H9 (cell line): ENCODE measurements at places on chromosomes 1 and 21.

- peak; percentile 34 for DNase-seq
Measured at GRCh38 chr1:212683357-212683722, 16.3 kb downstream of the BATF3 start.

DNA sequence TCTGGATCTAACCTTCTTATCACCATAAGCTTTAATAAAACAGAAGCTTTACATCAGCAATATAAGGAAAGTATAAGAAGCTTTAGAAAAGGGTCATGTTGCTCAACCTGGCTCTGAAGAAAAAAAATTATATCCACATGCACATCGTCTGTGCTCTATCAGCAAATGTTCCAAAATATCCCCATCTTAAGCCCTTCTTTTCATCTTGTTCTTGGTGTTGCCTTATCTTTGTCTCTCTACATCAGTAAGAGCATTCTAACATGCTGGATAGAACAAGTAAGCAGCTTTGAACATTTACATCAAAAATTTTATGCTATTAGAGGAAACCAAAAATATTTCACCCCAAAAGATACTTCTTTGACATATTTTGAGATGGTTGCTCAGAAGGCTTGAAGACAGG is 157.8 kb upstream of the SNX7 start:
- no peak for DNase-seq

DNA sequence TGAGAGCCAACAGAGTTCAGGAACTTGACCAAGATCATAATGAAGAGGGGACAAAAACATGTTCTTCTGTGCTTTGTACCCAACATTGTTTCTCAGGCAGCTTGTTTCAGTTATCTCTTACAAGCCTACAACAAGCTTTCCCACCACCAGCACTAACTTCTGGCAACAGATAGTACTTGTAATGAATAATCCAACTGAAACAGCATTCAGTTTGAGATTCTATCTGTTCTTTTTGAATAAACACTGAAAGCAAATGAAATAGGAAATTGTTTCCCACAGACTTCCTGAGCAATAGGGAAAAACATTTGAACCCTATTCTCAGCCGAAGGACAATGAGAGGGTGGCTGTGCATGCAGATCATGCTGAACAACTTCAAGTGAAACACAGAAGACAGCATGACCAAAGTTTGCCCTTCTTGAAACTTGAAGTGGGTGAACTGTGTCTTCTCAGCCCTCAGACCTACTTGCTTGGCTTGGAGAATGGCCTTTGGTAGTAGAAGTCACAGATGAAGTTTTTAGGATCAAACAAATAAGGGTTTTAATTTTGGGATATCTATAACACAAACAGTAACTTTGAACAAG is 11.2 kb upstream of the HOOK1 start:
- no peak for DNase-seq

- no peak for DNase-seq
Measured at GRCh38 chr1:236844499-236845271, 49.6 kb downstream of the MTR start.

DNA sequence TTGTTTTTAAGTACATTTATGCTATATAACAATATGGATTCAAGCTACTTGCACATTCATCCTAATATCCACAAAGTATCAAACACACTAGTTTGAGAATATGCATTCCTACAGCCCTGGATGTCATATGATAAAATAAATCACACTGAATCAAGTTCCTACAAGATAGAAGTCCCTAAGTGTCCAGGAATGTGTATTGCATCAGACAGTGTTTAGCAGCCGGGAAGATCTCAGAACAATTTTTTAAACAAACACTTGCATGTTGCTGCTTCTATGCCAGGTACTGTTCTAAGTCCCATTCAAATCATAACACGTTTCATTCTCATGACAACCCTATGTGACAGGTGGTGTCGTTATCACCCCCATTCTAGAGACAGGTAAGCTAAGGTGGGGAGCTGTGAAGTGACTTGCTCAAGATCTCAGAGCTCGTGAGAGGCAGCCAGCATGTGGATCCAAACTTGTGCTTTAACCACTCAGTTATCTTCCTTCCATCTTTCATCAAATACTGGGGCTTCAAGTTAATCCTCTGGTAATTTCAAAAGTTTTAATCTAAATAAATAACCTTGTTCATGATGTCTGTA is 68.3 kb upstream of the KIF26B start:
- DNase-seq: no peak

- DNase-seq: no peak
Measured at GRCh38 chr1:27562021-27562420, 41.9 kb downstream of the AHDC1 start.

DNA sequence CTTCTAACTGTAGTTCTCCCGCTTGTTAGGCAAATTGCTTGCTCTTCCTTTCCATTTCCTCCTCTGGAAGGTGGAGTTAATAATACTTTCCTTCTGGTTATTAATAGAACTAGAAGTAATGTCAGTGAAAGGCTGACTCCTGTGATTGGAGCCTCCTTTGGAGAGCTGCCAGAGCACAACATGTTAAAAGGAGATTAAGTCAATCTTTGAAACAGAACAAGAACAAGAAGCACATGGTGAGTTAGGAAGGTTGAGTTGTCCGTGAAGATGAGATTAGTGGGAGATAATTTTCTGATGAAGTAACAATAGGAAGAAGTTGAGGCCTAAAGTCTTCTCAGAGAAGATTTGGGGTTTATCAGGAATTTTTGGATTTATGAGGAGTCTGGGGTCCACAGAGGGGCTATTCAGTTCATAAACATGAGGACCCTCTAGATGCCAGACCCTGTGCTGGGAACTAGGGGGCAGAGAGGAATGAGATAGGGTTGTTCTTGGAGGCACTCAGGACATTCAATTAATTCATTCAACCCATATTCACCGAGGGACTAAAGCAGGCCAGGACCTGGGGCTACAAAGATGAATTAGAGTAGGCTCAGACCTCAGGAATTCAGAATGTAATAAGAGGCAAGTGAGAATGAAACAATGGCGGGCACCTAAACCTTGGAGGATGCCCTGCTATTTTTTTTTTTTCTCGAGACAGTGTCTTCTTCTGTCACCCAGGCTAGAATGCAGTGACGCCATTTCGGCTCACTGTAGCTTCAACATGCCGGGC is 40.7 kb upstream of the DHCR24 start:
- no peak for DNase-seq

- no peak for DNase-seq
Measured at GRCh38 chr1:33141781-33142180, 40.1 kb downstream of the TRIM62 start.

DNA sequence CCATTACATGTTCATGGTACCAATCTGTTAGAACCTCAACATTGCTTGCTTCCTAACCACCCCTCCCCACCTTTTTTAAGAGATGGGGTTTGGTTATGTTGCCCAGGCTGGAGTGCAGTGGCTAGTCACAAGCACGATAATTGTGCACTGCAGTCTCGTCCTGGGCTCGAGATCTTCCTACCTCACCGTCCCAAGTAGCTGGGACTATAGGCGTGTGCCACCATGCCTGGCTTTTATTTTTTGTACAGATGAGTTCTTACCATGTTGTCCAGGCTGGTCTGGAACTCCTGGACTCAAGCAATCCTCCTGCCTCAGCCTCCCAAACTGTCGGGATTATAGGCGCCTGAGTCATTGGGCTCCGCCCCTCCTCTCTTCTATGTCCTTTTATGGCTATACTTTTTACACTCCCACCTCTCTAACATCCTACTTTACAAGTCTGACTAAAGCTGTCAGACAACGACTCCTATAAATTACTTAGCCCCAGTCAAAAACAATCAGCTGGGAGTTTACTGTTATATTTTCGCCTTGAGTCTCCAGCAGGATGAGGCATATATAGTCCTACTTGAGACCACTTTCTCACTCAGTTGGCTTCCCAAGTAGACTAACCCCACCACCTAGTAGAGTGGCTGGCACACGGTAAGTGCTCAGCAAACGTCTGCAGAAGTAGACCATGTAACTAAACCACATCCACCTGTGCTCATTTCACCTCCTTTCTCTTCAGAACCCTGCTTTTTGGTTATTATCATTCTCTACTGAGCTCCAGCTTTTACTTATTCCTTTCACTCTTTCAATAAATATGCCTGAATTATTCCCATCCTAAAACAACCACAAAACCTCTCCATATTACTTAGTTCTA is 13.8 kb downstream of the ENSA start:
- DNase-seq: no peak

DNA sequence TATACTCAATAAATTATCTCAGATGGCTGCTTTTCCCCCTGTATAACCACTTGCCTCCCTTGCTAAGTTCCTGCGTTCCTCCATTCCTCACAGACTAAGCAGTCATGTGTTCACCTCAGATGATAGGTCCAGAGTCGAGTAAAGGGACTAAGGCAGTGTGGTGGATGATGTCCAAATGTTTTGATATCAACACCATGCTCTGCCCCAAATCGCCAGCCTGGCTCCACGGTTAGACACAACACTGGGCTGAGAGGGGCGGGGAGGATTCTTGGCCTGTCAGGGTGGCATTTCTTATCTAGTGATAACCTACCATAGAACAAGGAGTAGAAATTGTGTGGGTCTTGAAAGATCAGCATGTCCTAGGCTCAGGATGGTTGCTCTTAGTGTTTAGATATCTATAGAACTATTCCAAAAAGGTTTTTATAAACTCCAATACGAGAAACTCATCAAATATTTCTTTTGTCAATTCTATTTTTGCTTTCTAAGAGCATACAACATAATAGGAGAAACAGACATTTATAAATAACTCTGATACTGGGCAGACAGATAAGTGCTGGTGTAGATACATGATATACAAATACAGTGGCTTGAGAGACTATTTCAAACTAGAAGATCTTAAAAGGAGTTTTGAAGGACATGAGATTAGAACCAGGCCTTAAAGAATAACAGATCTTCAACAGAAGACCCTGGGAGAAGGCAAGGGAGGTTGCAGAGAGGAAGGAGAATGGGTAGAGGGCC is 21.5 kb downstream of the GJA5 start:
- no peak for DNase-seq

DNA sequence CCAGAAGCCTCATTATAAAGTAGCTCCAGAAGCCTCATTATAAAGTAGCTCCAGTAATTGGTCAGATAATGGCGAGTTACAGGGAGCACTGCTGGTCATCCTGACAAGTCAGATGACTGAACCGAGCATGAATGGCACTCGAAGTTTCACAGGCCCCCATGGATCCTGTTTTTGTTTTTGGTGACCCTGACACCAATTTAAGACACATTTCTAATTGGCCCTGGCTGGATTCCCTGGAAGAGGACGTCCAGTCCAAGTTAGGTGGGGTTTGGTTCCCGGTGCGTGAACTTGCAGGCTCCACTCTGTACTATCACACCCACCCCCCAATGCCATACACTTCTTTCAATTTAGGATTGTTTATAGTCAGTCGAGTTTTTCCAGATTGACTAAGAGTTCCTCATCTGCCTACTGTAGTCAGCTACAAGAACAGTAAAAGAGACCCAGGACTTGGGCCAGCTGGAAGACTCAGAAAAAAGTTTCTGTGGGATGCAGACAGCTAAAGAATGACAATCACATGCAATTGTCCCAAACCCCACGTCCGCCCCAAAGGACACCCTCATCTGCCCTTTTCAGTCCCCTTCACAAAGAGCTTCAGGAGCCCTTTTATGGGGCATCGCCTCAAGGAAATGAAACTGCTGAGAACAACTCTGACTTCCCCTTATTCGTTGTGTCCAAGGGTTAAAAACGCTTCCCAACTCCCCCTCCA is 2.7 kb downstream of the DHRS3 start:
- no peak for DNase-seq

GRCh38 chr1:59768792-59769735 is 45.7 kb upstream of the HOOK1 start:
- no peak for DNase-seq

DNA sequence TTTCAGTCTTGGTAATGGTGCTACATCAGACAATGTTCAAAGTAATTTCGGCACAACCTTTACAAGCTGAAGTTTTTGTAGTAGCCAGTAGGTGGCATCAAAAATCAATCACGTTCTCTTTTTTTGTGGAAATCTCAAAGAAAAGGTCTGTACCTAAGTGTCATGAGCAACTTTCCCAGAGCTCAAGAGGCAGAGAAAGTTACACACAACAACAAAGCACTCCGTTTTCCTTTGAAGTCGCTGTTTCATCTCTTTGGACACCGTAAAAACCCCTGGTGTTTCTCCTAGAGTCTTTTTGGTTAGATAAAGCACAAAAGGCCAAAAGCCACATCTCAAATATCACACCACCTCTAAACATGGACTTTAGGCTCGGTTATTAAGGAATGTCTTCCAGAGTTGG is 131.6 kb downstream of the LHX8 start:
- no peak for DNase-seq

GRCh38 chr1:205069371-205070125 is 14.7 kb downstream of the TMEM81 start:
- DNase-seq: no peak

GRCh38 chr1:58123051-58123450 is 423.5 kb downstream of the OMA1 start:
- no peak for DNase-seq

GRCh38 chr1:240255922-240256321 is 164.2 kb downstream of the FMN2 start:
- DNase-seq: no peak

DNA sequence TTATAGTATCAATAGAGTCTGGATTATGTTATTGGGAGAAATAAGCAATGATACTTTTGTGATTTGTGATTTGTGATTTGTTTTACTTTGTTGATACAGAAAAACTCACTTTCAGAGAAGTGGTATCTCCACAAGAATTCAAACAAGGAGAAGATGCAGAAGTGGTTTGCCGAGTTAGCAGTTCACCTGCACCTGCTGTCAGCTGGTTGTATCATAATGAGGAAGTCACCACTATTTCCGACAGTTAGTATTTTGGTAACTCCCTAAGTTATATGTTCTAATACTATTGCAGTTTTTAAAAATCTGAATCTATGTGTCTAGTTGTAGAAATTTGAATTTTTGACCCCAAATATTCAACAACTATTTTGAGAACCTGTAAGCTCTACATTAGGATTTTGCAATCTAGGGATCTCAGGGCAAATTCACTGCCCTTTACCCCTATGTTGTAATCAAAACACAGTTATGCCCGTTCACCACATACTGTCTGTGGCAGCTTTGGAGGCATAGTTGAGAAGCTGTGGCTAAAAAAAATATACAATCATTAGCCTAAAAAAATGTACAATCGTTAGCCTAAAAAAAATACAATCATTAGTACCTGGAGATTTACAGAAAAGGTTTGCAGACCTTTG is 288.1 kb downstream of the NCAM2 start:
- DNase-seq: no peak

DNA sequence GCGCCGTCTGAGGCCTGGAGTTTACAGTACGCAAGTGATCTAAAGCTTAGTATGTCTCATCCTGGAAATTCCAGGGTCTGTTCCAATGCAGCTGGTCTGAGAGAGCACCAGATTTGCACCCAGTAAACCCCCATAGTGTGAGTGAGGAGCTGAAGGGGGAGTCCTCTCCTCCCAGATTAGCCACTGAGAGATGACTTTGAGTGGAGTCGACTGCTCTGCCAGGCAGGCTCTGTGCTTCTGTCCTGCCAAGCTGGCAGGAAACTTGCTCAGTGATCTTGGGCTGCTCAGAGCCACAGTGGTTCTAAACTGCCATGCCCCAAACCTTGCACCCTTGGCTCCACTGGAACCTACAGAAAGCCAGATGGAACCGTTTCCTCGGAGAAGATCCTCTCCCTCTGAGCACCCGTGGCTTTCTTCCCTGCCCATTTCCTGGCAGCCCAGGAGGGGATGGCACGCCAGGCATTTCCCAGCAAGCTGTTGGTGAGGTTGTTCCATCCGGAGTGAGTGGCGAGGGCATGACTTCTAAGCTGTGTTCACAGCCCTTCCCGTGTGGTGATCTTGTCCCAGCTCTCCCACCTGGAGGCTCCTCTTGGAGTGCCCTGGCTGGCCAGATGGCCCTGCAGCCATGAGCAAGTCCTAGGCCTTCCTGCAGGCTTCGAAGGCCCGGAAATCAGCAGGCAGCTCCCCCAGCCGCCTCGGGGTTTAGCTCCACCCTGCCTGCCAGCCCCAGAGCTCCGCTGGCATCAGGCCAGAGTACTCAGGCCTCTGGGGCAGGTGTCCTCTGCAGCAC is 125.9 kb upstream of the VAMP3 start:
- DNase-seq: no peak
